B cell (primary cell): ENCODE measurements at places on chromosomes 1 and 21.

DNA sequence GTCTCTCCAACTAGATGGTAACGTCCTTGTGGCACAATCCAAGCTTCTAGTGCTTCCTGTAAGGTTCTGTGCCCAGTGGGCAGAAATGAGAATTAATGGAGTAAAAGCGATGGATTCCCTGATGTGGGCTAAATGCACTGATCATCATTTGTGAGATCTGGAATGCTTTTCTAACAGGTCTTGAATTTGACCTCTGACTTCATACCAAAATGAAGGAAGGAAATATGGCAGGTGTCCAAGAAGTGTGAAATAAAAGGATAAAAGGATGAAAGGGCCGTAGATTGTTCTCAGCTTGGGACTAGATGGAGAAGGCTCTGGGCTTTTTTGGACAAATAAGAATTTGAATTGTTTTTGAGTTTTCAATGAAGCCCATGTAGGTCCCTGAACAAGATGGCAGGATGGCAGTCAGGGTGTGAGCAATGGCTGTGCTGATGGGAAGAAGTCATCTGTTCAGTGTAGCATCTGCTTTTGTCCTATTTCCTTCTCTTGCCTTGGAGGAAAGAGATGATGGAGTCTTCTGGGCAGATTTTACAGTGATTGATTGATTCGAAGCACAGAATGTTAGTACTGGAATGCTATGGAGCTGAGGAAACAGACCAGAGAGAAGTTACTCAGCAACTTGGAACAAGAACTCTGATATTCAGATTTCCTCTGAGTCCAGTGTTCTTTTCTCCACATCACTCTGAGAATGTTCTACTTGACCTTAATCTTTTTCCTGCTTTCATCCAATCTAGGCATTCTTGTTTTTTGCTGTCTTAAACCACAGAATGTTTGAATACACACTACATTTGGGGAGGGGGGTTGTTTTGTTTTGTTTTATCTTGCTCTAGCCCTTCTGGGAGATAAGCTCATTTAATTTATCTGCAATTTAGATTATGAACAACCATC lies 286.0 kb downstream of the HLX start:
- no peak for DNase-seq

- DNase-seq: no peak
These were observed 7.5 kb upstream of the IGSF5 start for GRCh38 chr21:39737376-39738000.

DNA sequence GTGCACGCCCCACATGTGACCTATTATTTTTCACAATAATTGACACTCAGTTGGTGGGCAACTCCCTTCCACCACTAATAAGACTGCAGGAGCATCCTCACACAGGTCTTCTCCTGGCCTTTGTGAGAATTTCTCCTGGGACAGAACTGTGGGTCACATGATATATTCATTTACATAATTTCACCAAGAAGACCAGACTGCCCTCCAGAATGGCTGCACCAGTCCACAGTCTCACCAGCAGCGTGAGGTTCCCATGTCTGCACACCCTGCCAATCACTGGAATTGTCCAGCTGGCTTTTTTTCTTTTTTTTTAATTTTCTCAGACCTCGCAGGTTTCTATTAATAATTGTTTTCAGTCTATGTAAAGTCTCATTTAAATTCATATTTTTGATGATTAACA lies 41.3 kb downstream of the ATP1A1 start:
- DNase-seq: no peak

DNA sequence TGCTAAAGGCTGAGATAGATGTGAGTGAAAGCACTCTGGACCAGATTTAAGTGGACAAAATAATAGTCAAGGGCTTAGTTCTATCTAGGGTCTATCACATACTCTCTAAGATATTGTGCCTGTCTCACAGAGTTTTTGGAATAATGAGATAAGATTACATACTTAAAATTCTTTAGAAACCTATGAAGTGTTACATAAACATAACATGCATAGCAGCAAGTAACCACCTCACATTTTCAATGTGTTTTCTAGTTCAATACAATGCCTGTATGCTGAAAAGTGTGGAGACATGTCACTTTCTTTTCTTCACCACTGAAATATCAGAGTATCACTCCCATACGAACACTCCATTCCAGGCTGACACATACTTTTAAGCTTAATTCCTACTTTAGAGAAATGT lies 16.2 kb downstream of the SDCCAG8 start:
- DNase-seq: no peak

DNA sequence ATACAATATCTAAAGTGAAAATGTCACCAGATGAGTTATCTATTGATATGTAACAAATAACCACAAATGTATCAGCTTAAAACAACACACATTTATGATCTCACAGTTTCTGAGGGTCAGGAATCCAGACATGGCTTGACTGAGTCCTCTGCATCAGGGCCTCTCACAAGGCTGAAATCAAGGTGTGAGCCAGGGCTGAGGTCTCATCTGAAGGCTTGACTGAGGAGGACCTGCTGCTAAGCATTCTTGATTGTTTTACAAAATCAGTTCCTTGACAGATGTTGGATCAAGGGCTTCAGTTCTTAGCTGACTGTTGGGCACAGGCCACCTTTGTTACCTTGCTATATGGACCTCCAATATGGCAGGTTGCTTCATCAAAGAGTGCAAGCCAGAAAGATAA lies 483.7 kb downstream of the CAMTA1 start:
- DNase-seq: no peak

- DNase-seq: no peak
These were observed 34.5 kb downstream of the DIRAS3 start for GRCh38 chr1:68015971-68016370.

- DNase-seq: peak; percentile 90
These were observed 500 bp upstream of the PEA15 start for GRCh38 chr1:160204526-160205241.

DNA sequence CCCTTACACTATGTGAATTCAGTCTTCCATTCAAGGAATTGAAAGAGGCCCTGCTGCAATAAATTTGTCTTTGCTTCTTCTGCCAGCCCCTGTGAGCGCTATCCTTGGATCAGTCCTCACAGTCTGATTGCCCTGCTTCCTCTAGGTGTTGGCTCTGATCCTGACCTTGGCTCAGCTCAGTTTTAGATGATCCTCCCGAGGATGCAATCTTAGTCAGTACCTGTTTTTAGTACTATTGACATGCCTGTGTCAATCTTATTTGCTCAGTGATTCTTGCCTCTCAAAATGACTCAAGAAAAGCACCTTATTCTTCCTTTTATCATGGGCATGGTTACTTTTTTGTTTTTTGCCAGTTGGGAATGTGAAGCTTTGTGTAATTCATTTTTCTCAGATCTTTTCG lies 101.4 kb upstream of the KCNK1 start:
- no peak for DNase-seq

GRCh38 chr1:231590453-231591198 lies 36.0 kb upstream of the DISC1 start:
- peak; percentile 59 for DNase-seq

- DNase-seq: peak; percentile 53
These were observed 13.2 kb upstream of the PRMT2 start for GRCh38 chr21:46622226-46622625.

GRCh38 chr1:161285521-161285920 lies 24.2 kb downstream of the MPZ start:
- no peak for DNase-seq

DNA sequence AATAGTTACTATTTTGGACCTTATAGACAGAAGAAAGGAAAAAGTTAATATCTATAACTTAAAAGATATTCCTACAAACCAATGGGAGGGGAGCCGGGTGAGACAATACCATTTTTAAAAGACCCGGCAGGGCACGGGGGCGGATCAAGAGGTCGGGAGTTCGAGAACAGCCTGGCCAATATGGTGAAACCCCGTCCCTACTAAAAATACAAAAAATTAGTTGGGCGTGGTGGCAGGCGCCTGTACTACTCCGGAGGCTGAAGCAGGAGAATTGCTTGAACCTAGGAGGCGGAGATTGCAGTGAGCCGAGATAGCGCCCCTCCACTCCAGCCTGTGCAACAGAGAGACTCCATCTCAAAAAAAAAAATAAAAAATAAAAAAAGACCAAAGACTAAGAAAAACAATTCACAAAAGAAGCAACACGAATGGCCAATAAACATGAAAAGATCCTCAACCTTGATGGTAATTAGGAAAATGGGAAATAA lies 1.2 kb upstream of the PSMB2 start:
- no peak for DNase-seq

GRCh38 chr1:238006779-238007178 lies 116.1 kb upstream of the ZP4 start:
- no peak for DNase-seq

- DNase-seq: no peak
These were observed 2129.8 kb downstream of the NCAM2 start for GRCh38 chr21:23127973-23128372.

- no peak for DNase-seq
These were observed 102.5 kb downstream of the LYPLAL1 start for GRCh38 chr1:219276049-219276738.

DNA sequence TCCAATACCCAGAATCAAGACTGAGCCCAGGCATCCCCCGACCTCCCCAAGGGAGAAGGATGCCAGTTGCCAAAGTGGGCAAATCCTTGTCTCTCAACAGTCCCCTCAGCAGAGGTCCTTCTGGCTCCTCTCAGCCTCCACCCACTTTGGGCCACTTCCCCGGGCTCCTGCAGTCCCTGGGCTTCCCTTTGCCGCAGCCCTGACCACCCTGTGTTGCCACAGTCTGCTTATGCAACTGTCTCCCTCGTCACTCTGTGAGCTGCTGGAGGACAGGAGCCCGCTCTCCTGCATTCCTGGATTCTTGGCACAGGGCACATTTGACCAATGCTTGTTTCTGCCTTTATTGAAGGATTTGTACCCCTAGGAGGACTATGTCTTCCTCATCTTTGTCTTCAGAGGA lies 2.9 kb upstream of the LRP8 start:
- DNase-seq: no peak

- DNase-seq: no peak
These were observed 845.4 kb upstream of the ADAMTS5 start for GRCh38 chr21:27812279-27812678.

- DNase-seq: no peak
These were observed 12.2 kb upstream of the CLSTN1 start for GRCh38 chr1:9835758-9836631.

GRCh38 chr21:36420571-36421339 lies 35.6 kb downstream of the CHAF1B start:
- DNase-seq: no peak

- no peak for DNase-seq
These were observed 18.8 kb downstream of the RGS13 start for GRCh38 chr1:192654591-192655251.

GRCh38 chr1:24117722-24118409 lies 5.9 kb upstream of the MYOM3 start:
- DNase-seq: no peak

DNA sequence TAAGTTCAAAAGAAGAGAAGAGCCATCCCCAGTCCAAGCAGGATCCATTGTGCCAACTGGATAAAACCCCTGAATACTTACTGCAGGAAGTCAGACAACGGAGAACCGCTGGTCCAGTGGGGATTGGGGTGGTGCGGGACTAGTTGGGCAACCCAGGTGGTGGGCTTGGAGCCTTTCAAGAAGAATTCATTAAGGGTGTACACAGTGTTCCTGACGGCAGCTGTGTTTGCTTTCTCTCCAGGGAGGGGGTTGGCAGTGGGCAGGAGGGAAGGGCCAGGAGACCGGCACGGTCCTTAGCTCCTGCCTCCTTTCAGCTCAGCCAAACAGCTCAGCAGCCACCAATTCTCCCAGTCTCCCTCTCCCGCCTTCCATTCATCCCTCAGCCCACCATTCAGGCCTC lies 7.1 kb upstream of the CDK18 start:
- DNase-seq: no peak

DNA sequence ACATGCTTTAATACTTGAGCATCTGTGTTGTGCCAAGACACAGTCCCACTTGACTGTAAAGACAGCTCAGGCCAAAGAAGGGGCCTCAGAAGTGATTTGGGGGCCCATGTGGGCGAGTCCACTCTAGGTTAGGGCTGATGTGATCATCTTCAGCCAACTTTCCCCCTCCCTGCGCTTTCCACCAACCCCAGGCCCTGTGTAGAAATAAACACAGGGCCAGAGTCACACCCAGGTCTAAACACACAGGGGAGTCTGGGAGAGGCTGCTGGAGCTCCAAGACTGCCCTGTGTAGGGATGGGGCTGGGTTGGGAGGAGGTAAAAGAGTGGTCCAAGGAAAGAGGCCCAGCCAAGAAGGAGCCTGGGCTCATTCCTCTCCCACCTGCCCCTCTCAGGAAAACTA lies 2.5 kb upstream of the WNT2B start:
- DNase-seq: no peak

GRCh38 chr1:207815913-207816291 lies 64.0 kb downstream of the CD46 start:
- no peak for DNase-seq

GRCh38 chr1:153771841-153772593 lies 3.2 kb upstream of the SLC27A3 start:
- DNase-seq: peak; percentile 31

DNA sequence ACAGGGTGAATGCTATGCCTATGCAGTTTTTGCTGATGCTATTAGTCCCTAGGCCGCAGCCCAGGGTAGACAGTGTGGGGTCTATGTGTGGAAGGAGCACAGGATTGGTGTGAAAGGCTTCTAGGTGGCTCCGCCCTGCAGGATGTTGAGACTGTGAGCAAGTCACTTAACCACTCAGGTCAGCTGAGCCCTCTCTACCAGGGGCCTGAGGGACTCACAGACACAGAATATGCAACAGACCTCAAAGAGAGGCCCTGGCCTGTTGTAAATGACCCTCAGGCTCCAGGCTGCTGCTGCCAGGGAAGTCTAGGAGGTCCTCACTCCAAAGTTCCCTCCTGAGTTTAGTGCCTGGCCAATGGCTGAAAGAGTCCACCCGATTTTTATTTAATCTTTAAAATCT lies 11.0 kb downstream of the NHLH2 start:
- DNase-seq: no peak

GRCh38 chr1:150876119-150876454 lies 312 bp downstream of the ARNT start:
- DNase-seq: no peak

DNA sequence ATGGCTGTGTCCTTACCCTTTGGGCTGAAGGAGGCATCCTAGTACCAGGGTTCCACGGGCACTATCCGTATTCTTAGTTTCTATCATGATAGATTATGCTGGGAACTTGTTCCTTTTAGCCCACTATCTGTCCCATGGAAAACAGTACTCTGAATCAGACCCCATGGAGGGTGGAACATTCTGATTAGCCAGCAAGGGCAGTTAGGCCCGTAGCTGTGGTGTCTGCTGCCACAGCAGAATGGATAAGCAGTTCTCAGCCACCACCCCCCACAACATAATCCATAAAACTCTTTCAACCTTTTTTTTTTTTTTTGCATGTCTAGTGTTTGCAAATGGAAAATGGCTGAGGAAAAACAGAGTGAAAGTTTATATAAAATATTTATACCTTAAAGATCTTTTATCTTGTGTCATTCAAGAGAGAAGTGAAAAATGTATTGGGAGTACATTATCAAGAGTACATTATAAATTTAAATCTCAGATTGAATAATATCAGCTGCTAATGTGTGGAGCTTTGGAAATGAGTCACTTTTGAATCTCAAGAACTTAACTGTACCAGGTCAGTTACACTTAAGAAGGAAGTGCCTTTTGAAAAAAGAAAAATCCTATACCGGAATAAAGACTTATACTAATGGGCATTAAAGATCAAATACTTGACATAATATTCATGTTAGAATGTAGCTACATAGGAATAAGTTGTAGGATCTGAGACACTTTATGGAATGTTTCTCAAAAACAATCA lies 80.3 kb downstream of the NFIA start:
- no peak for DNase-seq
